ENCODE measurements at places on chromosomes 3 and 15.
A peak's percentile ranks its signal among the peaks of the same experiment; 100 is the strongest.

DNA sequence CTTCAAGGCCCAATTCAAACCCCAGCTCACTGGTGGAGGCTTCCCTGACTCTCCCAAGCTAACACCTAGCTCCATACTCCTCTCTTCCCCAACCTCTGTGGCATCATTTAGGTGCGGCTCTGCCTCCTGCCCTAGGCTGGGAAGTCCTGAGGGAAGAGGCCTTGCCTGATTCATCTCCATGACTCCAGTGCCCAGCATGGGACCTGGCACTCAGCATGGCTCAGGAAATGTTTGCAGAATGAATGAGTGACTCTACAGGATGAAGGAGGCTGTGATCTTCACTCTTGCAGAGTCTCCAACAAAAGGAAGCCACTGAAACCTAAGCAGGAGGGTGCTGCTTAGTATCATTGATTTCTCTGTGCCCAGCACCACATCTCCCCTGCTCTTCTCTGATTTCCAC, 34.5 kb upstream of the INSYN1 start:
- no peak for DNase-seq

GRCh38 chr15:99845009-99845408, 111.8 kb upstream of the LYSMD4 start:
- DNase-seq, result no peak

GRCh38 chr3:135158520-135158919, 363.5 kb downstream of the EPHB1 start:
- DNase-seq, result no peak

DNA sequence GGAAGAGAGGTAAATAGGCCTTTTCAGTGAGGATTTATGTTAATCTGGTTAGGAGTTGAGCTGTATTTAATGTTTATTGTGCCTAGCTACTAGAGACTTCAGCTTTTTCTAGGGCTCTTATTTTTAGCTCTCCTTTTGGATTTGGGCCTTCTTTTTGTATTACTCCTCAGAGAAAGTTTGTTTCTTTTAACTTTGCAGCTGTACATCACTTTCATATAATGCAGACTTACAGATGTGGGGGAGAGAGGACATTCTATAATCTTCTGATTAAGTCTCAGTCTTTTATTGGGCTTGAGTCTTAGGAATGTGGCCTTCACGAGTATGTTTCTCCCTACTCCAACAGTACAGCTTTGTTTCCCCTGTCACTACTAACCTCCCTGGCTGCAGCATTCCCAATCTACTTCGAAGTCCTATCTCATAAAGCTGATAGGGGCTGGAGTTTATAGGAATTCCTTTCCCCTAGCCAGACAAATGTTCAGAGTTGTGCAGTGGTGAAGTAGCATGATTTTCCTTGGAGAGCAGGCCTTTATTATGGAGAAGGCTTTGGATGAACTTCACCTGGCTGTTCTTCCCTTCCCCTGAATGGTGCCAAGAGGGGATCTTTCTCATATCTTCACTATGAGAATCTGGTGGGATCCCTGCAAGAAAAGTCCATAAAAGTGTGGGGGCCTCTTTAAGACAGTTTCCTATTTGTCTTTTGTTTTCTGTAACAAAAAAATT, 82.2 kb upstream of the CBLB start:
- DNase-seq, result no peak

DNA sequence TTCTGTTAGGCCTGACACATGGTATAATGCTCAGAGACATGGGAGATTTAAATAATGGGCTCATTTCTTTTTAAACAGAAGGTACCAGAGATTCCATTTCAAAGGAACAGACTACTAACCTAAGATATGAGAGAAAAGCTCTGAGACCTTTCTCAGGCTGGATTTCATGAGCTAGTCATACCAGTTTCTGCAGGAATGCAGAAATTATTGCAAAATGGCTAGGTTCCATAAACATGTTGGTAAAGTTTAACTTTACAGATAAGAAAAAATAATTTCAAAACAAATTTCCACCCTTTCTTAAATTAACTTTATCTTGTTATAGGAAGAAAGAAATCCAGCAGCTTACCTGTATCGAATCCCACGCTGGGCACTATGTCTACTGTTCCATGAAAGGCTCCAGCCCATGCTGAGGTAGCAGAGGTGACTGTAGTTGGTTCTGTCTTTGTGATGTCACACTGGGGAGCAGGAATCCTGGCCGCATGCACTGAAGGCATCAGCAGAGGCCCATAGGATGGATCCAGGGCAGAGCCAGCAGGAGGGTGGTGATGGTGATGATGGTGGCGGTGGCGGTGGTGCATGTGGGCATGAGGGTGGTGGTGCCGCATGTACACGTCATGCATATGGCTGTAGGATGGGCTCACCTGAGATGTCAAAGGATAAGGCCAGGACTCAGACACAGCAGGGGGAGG, 22.6 kb downstream of the VGLL3 start:
- DNase-seq, result no peak

DNA sequence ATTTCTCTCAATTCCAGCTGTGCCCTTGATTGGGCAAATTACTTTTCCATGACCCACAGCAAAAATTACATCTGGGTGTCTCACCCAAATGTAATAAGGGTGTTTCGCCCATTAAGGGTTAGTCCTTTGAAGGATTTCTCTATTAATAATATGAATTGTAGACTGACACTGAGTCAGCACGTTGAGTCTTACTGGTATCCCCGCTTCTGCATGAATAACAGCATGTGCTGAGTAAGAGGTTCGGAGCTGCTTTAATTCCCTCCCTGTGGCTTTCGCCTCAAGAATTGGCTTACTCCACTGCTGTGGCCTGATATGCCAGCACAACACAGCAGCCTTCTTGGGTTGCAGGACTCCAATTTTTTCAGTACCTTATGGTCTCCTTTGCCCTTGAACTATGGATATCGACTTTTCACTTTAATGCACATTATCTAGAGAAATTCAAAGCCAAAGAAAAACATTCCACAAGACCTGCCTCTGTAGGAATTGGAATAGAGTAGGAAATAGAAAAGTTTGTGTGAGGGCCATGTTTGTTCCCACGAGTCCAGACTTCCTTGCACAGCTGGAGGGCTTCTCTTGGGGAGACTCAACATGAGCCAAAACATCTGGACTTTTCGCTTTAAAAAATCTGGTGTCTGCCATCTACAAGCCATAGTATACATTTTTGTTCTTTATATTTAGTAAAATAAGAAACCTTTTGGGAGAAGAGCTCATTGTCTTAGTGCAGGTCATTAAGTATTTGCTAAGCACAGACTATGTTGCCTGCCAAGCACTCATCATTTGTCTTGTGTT, 20.7 kb upstream of the ERC2 start:
- no peak for DNase-seq

- DNase-seq, result no peak
Measured at GRCh38 chr3:149992416-149993058, 21.8 kb upstream of the PFN2 start.

DNA sequence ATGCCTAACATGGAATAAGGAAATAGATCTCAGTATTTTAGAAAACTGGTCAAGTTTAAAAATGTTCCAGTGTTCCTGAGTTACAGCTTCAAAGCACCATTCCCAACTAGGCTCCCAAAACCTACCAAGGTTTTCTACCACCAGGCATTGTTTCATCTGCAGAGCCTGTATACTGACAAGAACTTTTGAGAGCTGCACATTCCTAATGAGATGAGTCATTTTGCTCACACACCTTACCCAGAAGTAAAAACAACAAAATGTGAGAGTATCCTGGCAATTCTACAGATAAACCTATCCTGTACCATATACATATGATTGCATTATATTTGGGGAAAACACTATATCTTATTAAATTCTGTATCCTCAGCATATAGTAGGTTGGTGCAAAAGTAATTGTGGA, 90.7 kb downstream of the ATP8B4 start:
- DNase-seq, result no peak

- peak; percentile 21 for DNase-seq
Measured at GRCh38 chr15:87743562-87743961, 513.0 kb downstream of the NTRK3 start.

DNA sequence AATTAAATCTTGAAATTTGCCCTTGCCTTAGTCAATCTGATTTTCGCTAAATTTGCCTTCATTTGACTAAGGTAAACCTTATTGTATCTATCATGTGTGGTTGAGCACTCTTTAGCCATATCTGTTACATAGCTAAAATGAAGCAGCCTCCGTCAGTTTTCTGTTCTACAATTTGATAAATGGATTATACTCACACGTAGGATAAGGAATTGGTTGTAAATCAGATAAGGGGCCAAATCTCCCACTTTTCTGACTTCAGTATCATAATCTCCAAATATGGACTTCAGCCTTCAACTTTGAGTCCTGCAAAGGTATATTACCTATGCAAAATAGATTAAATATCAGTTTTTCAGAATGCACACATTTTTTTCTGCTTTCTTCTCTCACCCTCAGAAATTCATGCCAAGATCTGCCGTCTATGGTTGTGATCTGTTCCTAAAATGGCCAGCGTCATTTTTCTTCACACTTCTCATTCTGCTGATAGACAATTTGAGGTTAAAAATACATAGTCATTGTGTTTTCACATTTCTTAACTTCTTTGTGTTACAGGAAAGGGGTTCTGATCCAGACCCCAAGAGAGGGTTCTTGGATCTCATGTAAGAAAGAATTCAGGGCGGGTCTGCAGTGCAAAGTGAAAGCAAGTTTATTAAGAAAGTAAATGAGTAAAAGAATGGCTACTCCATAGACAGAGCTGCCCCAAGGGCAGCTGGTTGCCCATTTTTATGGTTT, 36.9 kb downstream of the RAB8B start:
- DNase-seq, result no peak

DNA sequence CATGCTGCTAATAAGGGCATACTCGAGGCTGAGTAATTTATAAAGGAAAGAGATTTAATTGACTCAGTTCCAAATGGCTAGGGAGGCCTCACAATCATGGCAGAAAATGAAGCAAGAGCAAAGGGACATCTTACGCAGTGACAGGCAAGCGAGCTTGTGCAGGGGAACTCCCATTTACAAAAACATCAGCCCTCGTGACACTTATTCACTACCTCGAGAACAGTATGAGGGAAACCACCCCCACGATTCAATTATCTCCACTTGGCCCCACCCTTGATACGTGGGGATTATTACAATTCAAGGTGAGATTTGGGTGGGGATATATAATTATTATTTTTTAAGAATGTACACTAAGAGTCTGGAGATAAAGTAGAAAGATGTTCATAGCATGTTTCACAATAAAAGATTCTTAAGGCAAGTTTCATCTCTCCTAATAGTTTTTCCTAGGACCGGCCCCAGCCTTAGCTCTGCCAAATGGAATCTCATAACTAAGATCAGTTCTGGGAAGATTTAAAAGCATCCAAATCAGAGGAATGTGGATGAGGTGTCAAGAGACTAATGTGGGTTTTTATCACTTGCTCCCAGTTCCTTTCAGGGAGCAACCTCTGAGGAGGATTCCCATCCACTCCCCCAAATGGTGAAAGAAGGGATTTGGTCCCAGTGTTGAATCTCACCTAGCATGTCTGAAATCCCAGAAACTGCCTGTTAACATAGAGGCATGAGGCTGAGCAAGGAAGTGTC, 221.0 kb downstream of the ZMAT3 start:
- DNase-seq, result no peak

Measured in RCC 7860 (cell line).